Foreskin melanocyte (primary cell): ENCODE measurements at places on chromosomes 3 and 15.

DNA sequence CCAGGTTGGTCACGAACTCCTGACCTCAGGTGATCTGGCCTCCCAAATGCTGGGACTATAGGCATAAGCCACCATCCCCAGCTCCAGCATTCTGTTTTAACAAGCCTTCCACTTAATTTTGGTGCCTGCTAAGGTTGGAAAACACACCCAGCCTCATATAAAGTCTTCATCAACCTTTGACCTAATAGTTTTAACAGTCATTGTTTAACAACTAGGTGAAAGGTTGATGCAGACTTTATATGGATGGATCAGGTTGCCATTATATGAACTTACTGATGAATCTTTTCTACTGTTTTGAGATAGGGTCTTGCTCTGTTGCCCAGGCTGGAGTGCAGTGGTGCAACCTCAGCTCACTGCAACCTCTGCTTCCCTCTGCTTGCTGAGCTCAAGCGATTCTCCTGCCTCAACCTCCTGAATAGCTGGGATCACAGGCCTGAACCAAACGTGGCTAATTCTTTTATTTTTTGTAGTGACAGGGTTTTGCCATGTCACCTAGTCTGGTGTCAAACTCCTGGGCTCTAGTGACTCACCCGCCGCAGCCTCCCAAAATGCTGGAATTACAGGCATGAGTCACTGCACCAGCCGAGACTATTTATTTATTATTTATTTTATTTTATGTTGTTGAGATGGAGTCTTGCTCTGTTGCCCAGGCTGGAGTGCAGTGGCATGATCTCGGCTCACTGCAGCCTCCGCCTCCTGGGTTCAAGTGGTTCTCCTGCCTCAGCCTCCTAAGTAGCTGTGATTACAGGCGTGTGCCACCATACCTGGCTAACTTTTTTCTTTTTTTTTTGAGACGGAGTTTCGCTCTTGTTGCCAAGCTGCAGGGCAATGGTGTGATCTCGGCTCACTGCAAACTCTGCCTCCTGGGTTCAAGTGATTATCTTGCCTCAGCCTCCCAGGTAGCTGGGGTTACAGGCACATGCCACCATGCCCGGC is 3.1 kb upstream of the RPAP1 start:
- DNase-seq: no peak

DNA sequence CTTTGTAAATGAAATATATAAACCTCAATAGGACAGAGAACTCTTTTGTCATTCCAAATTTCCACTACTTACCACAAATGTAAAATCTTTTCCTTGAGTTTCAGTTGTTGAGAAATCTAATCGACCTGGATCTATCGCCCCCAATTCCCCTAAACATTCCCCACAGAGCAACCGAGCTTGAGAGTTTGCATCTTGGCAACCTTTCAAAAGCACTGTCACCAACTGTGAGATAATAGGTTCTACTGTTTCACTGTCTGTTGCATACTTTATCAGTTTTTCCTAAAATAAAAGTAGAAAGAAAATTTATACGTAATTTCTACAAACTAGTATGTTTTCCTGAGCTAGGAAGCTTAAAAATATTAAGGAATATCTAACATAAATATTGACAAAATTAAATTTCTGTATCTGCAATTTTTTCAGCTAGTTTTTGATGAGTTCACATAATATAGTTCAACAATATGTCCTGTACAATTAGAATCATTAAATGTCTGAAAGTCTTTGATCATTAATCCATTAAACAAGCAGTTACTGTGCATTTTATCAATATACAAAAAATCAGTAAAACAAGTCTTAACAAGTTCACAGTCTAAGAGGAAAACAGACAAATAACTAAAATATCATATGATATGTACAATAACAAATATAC is 54.5 kb downstream of the ATR start:
- peak; percentile 6 for DNase-seq

- no peak for DNase-seq
These were observed 687.4 kb upstream of the CFAP20DC start for GRCh38 chr3:59737241-59737640.

- DNase-seq: no peak
These were observed 26.0 kb downstream of the MESP1 start for GRCh38 chr15:89725064-89725463.

DNA sequence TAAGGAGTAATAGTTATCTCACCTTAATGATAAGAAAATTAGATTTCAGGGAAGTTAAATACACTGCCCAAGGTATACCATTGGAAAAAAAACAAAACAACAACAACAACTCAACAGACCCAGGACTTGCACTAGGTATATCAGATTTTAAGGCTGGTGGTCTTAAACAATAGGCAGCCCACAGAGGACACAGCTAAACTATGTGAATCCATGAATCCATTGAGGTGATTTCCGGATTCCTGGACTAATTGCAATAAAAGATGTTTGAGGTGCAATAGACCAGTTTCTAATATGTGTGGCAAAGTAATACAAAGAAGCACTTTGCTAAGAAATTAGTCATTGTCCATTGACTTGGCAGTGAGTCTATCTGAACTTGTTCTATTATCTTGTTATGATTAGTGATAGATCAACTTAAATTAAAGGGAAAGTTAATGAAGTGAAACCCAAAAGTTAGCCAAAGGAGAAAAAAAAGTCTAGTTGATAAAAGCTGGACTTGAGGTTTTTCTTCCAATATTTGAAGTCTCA is 60.9 kb upstream of the MAGI1 start:
- no peak for DNase-seq

DNA sequence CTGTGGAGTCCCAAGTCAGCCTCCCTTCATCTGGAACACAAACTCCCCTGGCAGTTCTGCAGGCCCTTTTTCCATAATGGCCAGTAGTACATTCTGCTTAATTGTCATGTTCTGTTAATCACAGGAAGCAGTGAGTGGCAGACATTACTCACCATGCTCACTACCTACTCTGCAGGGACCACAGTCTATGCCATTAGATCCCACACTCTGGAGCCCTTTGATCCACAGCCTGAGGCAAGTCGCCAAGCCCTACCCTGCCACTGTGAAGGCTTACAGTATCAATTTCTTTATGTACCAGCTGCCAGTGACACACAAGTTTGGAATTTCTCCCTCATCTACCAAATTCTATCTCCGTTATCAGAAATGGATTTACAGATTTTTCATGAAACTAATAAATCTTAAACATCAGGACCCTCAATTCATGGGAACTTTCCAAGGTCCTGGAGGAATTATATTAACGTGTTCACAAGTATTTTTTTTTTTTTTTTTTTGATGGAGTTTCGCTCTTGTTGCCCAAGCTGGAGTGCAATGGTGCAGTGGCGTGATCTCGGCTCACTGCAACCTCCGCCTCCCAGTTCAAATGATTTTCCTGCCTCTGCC is 20.6 kb upstream of the WWTR1 start:
- DNase-seq: no peak

DNA sequence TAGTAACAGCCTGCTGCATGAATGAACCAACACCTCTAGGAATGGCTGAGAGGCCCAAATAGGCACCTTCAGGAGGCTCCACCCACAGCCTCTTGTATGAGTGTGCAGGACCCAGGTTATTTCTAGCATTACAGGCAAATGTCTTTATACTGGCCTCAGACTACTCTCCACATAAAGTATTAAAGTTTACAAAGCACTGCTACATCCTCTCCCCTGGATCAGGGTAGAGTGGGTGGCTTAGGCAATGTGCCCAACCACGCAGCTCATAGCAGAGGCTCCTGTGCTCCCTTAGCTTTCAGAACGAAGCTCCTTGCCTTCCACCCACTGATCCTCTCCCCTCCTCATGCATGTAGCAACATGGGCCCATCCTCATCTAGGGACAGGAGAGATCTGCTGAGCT is 16.3 kb downstream of the TMEM43 start:
- no peak for DNase-seq

- no peak for DNase-seq
These were observed 83.9 kb downstream of the LRRK1 start for GRCh38 chr15:101003081-101003480.

DNA sequence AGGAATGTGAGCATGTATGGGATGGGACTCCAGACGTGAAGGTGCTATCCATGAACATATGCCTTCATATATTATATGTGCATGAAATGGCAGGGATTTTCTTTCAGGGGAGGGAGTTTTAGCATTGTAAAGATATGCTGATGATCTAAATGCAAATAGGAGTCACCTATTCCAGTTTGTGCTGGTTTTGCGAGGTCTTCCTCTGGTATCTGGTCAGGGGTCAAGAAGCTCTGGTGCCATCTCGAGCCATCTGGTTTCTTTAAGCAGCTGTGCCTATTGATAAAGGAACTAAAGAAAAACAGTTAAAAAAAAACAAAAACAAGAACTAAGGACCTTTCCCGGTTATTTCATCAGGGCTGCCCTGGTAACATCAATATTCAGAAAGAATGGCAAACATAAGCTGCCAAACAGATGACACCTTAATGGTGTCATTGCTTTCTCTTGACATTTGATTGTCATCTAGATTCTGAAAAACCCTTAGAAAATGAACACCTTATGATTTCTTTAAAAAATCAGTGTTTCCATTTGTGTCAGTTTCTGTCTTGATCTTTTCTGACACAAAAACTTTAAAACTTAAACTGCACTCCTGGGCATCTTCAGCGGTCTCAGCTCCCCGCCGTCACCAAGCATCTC is 22.7 kb downstream of the APH1B start:
- DNase-seq: no peak

DNA sequence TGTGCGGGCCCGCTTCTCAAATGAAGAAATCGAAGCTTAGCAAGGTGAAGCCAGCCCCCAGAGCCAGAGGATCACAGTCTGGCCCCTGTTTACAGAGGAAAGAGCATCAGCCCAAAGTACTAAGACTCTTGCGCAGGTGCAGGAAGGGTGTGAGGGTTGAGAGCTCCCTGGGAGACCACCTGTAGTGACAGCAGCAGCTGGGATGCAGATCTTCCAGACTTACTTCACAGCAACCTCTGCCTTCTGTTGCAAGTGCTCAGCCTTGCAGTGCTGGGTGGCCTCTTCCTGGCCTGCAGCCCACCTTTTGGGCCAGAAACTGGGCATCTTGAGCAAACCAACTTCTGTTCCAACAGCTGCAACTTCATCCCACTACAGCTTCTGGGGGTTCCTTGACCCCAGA is 19.7 kb downstream of the SPATA12 start:
- no peak for DNase-seq

- no peak for DNase-seq
These were observed 41.3 kb upstream of the PIK3CB start for GRCh38 chr3:138875754-138876664.

DNA sequence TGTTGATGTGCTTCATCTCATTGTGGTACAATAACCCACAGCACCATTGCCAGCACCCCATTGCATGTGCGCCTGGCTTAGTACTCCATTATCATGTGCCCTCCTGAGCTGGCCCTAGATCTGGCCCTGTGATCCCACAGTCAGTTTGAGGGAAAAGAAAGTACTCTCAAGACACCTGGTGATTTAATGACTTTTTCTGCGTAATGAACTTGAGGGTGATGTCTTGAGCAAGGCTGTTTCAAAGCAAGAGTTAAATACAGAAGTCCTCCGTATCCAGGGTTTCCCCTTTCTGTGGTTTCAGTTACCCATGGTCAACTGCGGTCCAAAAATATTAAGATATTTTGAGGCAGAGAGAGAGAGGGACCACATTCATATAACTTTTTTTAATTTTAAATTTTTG is 16.3 kb downstream of the C3orf20 start:
- no peak for DNase-seq

DNA sequence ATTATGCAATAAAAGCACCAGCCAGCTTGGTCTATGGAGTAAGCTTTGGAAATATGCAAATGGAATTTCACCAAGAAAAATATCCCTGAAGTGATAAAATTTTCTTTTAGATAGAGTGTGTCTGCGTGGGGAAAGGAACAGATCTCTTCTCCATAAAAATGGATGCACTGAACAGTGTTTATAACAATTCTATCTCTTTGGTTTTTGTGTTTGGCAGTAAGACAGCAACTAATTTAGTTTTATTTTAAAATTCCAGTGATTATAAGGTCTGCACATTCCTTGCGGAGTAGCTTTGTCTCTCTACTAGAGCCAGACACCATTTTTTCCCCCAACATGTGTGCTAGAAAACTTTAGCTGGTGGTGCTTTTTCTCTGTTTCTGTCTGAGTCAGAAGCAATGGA is 712.4 kb downstream of the GRM7 start:
- no peak for DNase-seq

DNA sequence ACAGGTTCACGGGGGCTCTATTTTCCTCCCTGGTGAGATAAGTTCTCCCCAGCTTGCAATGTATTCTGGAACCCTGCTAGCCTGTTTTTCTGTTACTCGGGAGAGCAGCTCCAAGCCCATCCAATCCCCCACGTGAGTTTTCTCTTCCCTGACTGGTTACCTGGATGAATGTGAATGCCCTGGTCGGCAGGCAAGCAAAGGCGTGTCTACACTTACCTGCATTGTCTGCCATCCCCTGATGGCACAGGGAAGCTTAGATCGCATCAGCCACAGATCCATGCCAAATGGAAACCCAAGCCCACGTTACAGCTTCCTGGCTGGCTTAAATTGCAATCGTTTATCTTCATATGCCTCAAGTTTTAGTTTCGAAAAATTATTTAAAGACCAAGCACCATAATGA is 149.9 kb downstream of the FOXP1 start:
- DNase-seq: no peak
